ENCODE measurements at places on chromosomes 11 and 22.

GRCh38 chr11:115499241-115499799 is 4.9 kb downstream of the CADM1 start:
- no peak for DNase-seq

GRCh38 chr22:23065069-23065451 is 5.3 kb upstream of the GNAZ start:
- no peak for DNase-seq

DNA sequence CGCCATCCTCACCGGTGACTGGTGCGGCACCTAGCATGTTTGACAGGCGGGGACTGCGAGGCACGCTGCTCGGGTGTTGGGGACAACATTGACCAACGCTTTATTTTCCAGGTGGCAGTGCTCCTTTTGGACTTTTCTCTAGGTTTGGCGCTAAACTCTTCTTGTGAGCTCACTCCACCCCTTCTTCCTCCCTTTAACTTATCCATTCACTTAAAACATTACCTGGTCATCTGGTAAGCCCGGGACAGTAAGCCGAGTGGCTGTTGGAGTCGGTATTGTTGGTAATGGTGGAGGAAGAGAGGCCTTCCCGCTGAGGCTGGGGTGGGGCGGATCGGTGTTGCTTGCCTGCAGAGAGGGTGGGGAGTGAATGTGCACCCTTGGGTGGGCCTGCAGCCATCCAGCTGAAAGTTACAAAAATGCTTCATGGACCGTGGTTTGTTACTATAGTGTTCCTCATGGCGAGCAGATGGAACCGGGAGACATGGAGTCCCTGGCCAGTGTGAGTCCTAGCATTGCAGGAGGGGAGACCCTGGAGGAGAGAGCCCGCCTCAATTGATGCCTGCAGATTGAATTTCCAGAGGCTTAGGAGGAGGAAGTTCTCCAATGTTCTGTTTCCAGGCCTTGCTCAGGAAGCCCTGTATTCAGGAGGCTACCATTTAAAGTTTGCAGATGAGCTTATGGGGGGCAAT is 1.1 kb downstream of the NEAT1 start:
- peak; percentile 9 for DNase-seq

DNA sequence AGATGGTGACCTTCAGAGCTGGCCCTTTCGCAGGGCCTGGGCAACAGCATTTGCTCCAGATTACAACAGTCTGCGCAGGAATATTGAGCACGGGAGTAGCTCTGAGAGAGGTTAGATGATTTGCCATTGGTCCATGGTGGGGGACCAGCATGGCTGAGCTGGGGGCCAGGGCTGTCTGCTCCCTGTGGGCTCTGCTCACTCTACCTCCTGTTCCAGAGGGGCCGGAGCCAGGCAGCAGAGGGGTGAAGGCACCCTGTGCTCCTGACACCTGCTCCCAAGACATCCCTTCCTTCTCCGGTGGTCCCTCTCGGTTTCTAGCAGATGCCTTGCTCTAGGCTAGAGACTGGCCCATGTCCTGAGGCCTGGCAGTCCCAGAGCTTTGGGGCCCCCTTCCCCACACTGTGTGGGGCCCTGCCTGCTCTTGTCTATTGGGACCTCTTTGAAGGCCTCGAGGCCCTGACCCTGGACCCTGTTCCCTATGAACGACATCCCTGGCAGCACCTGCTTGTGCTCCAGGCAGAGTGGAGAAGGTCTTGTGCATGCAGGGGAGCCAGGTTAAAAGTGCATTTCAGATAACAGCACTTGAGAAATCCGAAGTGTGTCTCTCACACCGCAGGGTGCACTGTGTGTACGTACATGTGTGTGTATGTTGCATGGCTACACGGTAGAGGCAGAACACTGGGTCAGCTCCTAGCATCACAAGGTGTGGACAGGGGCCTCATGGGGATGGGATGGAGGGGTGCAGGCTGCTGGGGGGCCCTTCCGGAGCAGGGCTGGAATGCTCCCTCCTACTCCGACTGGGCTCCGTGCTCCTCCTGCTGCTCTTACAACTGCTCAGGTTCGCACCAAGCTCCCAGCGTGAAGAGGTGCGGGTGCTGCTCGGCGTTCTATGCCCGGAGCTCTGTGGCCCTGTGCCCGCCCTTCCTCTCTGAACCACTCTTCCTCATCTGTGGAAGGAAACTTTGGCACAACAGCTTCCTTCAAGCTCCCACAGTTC is 123.3 kb upstream of the B3GAT1 start:
- DNase-seq, result no peak

DNA sequence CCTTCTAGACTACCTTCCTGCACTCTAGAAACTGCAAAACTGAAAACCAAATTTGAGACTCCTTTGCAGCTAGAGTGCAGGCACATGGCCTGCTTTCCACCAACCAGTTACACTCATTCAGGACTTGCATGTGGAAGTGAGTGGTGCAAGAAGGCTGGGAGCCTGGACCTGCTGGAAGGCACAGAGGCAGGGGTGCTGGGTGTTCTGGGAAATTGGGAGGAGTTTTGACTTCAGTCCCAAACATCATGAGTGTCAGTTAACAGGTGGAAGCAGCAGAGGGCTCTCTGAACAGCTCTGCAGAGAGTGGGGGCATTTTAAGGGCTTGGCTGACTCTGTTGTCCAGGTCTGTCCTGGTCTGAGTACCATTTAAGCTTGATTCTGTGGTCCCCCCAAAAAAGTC is 49.3 kb upstream of the SYT13 start:
- no peak for DNase-seq

DNA sequence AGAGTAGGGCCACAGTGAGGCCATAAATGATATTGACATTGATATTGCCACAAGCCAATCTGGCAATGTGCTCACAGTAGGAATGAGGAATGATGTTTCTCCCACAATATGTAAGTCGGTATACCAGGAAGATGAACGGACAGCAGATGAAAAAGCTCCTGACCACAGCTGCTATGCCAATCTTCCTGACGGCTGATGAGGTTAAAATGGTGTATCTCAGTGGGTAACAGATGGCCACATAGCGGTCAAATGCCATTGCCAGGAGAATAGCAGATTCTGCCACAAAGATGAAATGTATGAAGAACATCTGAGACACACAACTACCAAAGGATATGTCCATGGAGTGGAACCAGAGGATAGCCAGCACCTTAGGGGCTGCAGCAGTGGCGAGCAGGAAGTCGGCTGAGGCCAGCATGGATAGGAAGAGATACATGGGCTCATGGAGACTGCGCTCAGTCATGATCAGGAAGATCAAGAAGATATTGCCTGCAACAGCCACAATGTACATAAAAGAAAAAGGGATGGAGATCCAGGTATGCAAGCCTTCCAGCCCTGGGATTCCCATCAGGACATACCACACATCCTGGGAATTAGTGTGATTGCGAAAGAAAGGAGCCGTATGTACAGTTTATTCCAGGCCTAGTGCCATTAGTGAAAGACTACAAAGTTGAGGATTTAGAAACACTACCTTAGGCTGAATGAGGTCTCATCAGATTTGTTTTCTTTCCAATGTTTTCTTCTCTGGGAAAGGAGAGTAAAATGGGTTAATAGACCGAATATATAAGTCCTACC is 22.2 kb downstream of the OR51V1 start:
- DNase-seq, result no peak

GRCh38 chr11:119470317-119471291 is 47.6 kb upstream of the THY1 start:
- no peak for DNase-seq

GRCh38 chr22:43811777-43812148 is 342 bp downstream of the EFCAB6 start:
- no peak for DNase-seq

- DNase-seq, result no peak
These were observed 388.8 kb upstream of the B3GAT1 start for GRCh38 chr11:134800826-134801225.

DNA sequence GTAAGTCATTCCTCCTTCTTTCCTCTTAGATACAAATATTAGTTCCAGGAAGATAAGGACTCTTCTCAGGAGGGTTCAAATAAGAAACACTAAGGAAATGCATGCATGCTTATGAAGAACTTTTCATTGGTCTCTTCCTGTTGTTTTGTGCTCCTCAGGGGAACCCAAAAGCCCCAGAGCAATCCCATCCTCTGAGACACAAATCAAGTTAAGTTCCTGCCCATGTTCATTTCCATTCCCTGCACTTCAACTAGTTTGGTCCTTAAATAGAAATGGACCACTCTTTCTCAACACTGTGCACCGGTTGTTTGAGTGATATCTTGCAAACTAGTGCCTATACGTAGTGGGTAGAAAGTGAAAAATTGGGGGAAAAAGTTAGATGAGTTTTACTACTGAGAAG is at the start of gene OR10G4:
TSS of gene OR10G4 (plus strand) at position 301 of the 400 bp plus-strand sequence. CDS start 2,578 bp downstream, outside the sequence.
- no peak for DNase-seq

- DNase-seq, result peak; percentile 87
These were observed 5.2 kb upstream of the GCAT start for GRCh38 chr22:37802310-37803194.

- no peak for DNase-seq
These were observed 425.2 kb downstream of the OPCML start for GRCh38 chr11:133107136-133107535.
